ENCODE measurements at places on chromosomes 1 and 21. TPM values are rescaled to one million over a fixed set of nuclear protein-coding genes. Genes with fewer than 3 reads are reported as not detected.

OPTC gene
- not detected for polyA plus RNA-seq

- DNase-seq: no peak
Observed at GRCh38 chr1:207903767-207904166, 7.2 kb downstream of the CD34 start.

DNA sequence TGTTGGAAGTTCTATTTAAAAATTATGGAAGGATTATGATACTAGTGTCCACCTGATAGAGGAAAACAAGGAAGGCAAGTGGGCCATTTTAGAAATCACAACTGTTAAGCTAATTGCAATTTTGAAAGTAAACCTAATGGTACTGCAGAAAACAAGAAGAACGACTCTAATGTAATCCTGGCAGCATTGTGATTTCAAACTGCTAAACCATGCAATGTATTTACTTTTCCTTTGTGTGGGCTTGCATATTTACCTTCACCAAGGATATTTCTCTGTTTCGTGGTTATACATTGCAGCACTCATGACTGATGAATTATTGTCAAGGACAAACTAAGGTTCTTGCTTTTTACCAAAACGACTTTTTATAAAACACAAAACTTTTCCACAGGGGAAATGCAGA is 88.1 kb downstream of the TM2D1 start:
- no peak for DNase-seq

GRCh38 chr1:203276916-203277545 is 28.3 kb upstream of the BTG2 start:
- no peak for DNase-seq

DNA sequence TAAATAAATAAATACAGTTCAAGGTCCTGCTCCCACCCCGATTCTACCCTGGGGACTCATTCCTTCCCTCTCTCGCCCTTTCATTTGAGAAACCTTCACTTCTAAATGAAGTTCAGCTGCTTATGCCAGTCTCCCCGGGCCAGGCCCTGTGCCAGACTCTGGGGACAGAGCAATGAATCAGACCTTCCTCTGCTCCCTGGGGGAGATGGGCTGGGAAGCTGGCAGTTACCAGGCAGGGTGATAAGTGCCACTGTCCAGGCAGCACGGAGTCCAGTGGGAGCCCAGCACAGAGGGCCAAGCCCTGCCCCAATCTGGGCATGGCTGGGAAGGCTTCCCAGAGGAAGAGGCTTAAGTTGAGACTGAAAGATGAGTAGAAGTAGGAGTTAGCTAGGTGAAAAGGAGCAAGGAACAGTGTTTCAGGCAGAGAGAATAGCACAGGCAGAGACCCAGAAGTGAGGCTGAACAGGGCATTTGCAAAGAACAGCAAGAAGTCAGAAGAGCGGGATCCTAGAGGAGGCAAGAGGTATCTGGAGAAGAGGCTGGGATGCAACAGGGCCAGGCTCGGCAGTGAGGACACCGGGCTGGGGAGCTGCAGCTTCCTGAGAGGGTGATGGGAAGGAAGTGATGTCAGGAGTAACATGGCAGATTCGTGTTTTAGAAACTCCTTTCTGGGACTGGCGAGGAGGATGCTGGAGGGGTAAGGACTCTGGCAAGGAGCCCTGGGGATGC is 13.5 kb downstream of the KCNQ4 start:
- DNase-seq: no peak

C1orf116 gene
- not detected for polyA plus RNA-seq

Measured in immature natural killer cell (primary cell).